ENCODE measurements at places on chromosomes 13 and 19. TPM values are rescaled to one million over a fixed set of nuclear protein-coding genes. Genes with fewer than 3 reads are reported as not detected.

- no peak for DNase-seq
These were observed 540 bp upstream of the ANGPTL8 start for GRCh38 chr19:11238781-11239376.

DNA sequence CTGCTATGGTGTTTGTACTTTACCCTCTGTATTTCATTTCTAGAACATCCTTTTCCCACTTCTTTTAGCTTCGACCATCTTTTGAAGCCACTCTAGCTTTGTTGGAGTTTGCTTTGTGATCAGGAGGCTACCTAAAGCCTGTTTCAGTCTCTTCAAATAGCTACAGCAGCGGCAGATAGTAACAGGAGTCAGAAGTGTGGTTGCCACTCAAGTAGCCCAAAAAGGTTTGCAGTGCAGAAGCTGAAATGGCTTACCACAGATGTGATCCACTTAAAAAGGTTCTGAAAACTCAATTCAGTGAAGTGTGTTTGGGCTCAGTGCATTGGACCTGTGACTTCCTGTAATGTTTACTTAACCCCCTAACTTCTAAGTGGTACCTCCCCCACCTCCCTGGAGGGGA lies 26.2 kb downstream of the WASF3 start:
- peak; percentile 12 for DNase-seq

DNA sequence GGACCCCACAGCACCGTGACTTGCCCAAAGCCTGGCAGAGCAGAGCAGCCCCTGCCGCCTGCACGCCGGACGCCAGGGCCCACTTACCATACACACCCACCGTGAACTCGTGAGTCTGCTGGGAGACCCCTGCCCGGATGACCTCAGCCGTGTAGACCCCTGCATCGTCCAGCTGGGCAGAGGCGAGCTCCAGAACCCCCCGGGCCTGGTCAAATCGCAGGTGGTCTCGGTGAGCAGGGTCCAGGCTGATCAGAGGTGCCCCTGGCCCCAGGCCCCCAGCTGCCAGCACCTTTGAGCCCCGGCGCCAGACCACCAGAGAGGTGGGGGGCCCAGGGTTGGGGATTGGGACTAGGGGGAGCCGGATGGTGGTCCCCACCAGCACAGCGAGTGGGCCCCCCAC lies 873 bp downstream of the VSIG10L start:
- no peak for DNase-seq

- DNase-seq = peak; percentile 80
These were observed 18.1 kb downstream of the DHRS12 start for GRCh38 chr13:51785712-51786424.

Gene CATSPERD
- total RNA-seq = not detected

Gene POSTN
- total RNA-seq = 196 TPM

Gene C5AR1
- total RNA-seq = not detected

Data from GM23248 (cell line).